ENCODE measurements at places on chromosomes 7 and 10. TPM values are rescaled to one million over a fixed set of nuclear protein-coding genes. Genes with fewer than 3 reads are reported as not detected.

DNA sequence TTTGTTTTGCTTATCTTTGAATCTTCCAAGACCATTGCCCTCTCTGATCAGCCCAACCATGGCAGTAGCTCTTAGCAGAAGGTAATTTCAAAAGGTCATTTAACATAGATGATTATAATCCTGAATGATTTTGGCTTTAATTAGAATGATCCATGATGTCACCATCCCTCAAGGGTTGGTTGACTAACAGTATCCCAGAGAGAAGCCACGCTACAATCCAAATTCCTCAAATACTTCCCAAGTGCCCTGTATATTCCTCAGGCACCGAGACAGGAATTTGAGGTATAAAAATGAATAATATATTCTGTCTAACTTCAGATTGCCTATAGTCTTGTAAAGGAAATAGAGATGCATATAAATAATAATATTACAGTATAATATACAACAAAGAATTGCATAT is 42.1 kb upstream of the TMEM196 start:
- DNase-seq, result no peak

DNA sequence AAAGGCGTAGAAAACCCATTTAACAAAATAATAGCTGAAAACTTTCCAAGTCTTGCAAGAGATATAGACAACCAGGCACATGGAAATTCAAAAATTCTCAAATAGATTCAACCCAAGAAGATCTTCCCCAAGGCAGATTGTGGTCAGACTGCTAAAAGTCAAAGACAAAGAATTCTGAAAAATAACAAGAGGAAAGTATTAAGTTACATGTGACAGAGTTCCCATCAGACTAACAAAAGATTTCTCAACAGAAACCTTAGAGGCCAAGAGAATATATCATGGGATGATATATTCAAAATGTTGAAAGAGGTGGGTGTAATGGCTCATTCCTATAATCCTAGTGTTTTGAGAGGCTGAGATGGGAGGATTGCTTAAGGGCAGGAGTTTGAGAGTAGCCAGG is 59.8 kb downstream of the TMEM178B start:
- no peak for DNase-seq

IGF2BP3 gene
- polyA plus RNA-seq, result 20.6 TPM

- DNase-seq, result no peak
Observed at GRCh38 chr10:712089-712488, 22.6 kb upstream of the DIP2C start.

GRCh38 chr7:26705567-26705966 is 158.8 kb downstream of the SKAP2 start:
- DNase-seq, result peak; percentile 89

DNA sequence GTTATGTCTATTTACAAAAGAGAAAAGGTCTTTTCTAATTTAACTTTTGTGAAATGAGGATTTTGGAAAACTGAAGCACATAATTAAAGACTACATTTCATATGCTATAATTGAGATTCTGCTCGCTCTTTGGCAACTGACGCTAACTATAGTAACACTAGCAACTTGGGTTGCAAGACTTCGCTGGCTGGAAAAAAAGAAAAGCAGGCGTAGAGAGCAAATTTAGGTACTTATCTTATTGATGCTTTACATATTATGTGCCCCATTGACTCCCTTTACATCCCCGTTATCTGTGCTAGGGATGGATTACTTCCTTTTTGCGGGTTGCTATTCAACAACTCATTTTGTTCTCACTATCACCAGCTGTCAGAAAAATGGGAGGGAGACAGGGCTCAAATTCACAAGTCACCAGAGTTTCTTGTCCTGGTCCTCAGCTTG is 10.5 kb downstream of the SEMA3C start:
- DNase-seq, result no peak

DNA sequence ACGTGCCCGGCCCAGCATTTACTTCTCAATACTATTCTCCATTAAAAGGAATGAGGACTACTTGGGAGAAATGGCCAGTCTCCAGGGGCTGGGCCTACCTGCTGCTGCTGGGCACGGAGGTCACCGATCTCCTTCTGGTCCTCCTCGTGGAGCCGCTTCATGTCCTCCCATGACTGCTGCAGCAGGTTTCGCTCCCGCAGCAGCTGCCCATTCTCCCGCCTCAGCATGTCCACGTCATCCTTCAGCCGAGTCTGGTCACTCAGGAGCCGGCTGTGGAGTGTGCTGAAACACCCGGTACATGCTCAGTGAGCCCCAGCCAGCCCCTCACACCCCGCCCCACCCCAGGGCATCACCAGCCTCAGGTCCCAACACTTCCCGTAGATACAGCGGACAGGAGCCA is 73.3 kb downstream of the DLG5 start:
- no peak for DNase-seq

- no peak for DNase-seq
Observed at GRCh38 chr7:18756378-18757050, 261.0 kb downstream of the HDAC9 start.

AGAP4 gene
- polyA plus RNA-seq, result 27.7 TPM

All from muscle of back (tissue), 13 donors.